ENCODE measurements at places on chromosomes 3 and 15.

DNA sequence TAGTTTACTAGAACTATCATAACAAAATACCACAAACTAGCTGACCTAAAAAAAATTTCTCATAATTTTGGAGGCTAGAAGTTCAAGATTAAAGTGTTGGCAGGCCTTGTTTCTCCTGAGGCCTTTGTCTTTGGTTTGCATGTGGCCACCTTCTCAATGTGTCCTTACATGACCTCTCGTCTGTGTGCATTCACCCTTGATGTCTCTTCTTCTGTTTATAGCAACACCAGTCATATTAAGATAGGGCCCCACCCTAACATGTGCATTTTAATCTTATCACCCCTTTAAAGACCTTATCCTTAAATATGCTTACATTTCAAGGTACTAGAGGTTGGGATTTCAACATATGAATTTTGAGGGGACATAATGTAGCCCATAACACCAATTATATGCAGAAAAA, 177.0 kb downstream of the ZBBX start:
- DNase-seq = no peak

GRCh38 chr15:46460431-46461094, 825.7 kb downstream of the SQOR start:
- DNase-seq = no peak

GRCh38 chr15:33029109-33029652, 165.3 kb downstream of the FMN1 start:
- no peak for DNase-seq

DNA sequence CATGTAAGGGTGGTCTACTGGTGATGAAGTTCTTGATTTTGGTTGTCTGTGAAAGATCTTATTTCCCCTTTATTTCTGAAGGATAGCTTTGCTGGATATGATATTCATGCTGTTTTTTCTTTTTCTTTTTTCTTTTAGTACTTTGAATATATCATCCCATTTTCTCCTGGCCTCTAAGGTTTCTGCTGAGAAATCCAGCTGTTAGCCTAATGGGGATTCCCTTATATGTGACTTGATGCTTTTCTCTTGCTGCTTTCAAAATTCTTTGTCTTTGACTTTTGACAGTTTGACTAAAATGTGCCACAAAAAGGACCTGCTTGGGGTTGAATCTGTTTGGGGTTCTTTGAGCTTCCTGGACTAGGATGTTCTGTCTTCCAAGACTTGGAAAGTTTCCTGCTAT, 62.6 kb downstream of the AP4E1 start:
- DNase-seq = no peak

DNA sequence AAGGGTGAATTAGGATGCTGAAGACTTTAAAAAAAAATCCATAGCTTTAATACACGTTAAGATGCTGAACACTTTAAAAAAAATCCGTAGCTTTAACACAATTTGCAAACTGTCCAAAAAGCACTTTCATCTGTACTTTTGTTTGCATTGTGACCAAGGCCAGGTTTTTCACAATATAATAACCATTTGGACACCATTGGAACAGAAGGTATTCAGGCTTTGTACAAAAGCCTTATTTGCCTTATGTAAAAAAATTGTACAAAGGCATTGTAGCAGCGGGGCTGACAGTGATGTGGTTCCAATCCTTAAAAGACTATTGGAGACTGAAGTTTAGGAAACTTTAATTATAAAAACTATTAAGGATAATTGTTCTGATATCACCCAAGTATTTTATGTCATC, 15.2 kb upstream of the ICE2 start:
- no peak for DNase-seq

DNA sequence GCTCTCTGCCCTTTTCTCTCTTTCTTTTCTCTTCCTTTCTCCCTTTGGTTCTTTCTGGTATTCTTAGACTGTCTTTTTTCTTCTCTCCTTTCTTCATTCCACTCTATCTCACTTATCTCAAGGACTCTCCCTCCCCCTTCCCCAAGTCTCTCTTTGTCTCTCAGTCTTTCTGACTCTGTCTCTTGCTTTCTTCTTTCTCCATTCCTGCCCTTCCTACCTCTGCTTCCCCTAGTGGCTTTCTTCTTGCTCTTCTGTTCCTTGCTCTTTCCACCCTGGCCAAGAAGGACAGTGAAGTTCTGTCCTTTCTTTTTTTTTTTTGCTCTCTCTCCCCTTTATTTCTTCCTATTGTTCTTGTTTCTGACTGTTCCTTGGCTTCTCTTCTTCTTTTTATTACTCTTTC, 22.3 kb upstream of the RPL39L start:
- no peak for DNase-seq

DNA sequence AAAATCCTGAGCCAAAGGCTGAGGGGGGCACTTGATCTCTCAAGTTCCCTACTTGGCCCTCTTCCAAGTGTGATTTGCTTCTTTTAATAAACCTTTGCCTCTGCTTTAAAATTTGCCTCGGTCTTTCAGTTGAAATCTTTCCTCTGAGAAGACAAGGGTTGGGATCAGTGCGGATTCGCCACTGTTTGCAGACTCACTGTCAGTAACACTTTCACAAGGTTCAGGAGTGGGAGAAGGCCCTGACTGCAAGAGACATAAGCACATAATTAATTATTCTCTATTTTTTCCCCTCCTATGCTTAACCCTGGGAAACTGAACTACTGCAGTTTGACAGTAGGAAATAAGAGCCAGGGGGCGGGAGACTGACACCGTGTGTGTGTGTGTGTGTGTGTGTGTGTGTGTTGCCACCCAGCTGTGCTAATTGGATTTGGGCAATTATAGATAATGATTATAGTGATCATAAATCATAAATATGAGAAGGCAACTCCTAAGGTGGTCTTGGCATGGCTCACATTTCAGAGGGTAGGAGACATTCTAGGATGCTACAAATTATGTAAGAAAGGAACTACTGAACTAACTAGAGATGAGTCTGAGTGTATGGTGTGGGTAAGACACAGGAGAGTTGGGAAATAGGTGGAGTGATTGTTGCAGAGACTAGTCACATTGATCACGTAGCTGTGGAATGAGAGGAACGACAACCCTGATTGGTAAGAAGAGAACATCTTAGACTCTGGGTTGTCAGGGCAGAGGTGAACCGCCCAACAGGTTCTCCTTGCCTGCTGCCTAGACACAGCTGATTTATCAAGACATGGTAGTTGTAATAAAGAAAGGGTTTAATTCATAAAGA, 5.5 kb upstream of the ZNF662 start:
- DNase-seq = no peak

Measured in germinal center (tissue), 1 donor.